ENCODE measurements at places on chromosomes 11 and 22. TPM values are rescaled to one million over a fixed set of nuclear protein-coding genes. Genes with fewer than 3 reads are reported as not detected.

Gene TOB2
- 35.2 TPM for polyA plus RNA-seq

Gene GLB1L2
- 0.47 TPM for polyA plus RNA-seq

Gene GSTT2B
- 3.7 TPM for polyA plus RNA-seq

Gene ART1
- 7.2 TPM for polyA plus RNA-seq

Gene SCGB2A2
- not detected for polyA plus RNA-seq

Gene HPS5
- 11.1 TPM for polyA plus RNA-seq

Gene DERL3
- polyA plus RNA-seq, result 0.66 TPM

Gene VPREB1
- 0.19 TPM for polyA plus RNA-seq

Gene FERMT3
- polyA plus RNA-seq, result 7.4 TPM

Gene PNPLA5
- polyA plus RNA-seq, result not detected
